ENCODE measurements at places on chromosomes 16 and 17.

GRCh38 chr16:57753448-57754353 is 18.1 kb downstream of the KATNB1 start:
- no peak for DNase-seq

- no peak for DNase-seq
Measured at GRCh38 chr16:46843898-46844642, 13.1 kb upstream of the C16orf87 start.

DNA sequence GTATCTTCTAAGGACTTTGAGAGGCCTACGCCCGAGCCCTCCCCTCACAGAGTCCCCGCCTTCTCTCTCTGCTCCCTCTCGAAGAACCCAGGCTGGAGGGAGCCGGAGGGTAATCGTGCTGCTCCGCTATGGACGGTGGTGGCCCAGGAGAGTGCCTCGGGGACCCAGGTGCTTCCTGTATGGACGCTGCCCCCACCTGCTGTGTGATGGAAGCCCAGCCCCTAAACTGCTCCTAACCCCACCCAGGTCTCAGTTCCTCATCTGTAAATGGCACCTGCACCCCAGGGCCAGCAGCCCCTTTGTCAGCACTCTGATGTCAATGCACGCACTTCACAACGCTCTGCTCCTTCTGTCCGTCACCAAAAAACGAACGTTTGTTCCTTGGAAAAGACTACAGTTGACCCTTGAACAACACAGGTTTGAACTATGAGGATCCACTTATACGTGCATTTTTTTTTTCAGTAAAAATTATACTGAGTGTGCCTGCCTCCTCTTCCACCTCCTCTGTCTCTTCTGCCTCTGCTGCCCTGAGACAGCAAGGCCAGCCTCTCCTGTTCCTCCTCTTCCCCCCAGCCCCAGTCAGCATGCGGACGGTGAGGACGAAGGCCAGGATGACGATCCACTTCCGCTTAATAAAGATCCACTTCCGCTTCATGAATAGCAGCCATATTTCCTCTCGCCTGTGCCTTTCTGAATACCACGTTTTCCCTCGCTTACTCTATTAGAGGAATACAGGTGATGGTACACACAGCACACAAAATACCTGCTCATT is 118.3 kb downstream of the BANP start:
- no peak for DNase-seq

GRCh38 chr16:85856079-85856478 is 42.9 kb upstream of the IRF8 start:
- no peak for DNase-seq

GRCh38 chr16:29790949-29791844 is 646 bp downstream of the KIF22 start:
- no peak for DNase-seq

- DNase-seq = peak; percentile 4
Measured at GRCh38 chr17:70405492-70406220, 236.3 kb downstream of the KCNJ2 start.

- DNase-seq = no peak
Measured at GRCh38 chr16:75570396-75571065, 4.4 kb downstream of the GABARAPL2 start.

Data from HCT116 (cell line).